ENCODE measurements at places on chromosomes 7 and 10.
A peak's percentile ranks its signal among the peaks of the same experiment; 100 is the strongest.

DNA sequence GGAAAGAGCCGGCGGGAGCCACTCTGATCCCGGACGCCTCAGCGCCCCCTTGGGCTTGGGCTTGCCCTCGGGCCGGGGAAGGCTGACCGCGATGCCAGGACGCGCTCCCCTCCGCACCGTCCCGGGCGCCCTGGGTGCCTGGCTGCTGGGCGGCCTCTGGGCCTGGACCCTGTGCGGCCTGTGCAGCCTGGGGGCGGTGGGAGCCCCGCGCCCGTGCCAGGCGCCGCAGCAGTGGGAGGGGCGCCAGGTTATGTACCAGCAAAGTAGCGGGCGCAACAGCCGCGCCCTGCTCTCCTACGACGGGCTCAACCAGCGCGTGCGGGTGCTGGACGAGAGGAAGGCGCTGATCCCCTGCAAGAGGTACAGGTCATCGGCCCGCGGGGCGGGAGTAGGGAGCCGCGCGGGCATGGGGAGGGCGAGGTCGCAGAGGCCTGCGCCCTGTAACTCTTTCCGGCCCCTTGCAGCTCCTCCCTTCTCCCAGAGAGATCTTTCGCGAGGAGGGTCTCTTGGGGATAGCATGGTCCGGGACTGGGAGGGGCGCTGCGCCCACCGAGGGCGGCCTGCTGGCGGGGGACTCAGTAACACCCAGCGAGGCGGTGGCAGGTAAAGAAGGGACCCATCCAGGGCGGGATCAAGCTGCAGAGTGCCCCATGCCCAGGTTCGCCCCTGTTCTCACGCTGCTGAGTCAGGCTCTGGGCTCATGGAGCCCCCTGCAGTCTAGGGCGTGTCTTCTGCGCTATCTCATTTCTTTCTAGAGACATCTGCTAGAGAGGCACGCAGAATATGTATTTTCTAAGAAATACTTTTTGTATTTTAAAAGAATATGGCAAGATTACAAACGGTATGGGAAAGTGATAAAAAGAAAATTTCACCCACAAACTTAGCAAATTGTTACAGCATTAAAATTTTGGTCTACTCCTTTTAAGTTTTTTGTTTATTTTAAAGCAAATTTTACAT, 687 bp downstream of the EPDR1 start:
- DNase-seq, result no peak

DNA sequence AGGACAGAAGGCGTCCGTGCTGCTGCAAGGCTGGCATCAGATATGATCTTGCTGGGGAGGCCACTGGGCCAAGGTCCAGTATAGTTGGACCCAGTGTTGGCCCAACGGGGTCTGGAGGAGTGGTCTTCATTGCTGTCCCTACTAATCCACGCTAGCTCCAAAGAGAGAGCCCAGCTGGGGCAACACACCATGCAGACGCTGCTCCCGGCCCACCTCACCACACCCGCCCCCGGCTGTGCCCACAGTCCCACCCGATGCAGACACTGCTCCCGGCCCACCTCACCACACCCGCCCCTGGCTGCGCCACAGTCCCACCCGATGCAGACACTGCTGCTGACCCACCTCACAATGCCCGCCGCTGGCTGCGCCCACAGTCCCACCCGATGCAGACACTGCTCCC, 121.5 kb downstream of the VIPR2 start:
- DNase-seq, result no peak

DNA sequence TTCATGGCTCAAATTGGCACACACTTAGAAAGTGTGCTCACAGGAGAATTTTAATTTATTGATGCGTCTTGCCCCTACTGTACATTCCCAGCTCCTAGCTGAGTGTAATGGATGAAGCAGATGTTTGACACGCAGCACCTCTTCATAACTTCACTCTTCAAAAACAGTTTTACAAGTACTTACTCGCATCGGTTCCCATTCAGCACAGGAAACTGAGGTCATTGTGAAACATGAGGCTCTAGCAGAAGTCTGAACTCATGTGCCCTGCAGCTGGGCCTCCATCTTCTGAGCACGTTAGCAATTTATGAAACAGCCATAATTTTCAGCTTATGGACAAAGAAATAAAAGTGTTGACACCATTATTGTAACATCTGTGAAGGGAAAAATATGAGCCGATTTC, 558.9 kb upstream of the MGMT start:
- DNase-seq, result no peak

DNA sequence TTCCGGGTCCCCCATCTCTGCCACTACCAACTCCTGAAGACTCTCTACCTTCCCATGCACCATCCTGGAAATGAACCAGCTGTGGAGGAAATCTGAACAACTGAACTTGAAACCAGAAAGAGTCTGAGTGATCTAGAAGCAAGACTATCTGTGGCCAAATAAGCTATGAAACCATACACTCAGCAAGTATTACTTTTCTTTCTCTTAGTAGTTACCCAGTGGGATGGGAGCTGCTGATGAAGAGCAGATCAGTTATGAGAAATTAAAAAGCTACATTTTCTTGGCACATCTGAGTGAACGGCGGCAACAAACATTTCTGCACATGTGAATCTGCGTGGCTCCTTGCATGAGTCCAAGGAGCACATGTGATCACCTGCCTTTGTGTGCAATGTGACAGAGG, 31.6 kb upstream of the AGK start:
- DNase-seq, result no peak

DNA sequence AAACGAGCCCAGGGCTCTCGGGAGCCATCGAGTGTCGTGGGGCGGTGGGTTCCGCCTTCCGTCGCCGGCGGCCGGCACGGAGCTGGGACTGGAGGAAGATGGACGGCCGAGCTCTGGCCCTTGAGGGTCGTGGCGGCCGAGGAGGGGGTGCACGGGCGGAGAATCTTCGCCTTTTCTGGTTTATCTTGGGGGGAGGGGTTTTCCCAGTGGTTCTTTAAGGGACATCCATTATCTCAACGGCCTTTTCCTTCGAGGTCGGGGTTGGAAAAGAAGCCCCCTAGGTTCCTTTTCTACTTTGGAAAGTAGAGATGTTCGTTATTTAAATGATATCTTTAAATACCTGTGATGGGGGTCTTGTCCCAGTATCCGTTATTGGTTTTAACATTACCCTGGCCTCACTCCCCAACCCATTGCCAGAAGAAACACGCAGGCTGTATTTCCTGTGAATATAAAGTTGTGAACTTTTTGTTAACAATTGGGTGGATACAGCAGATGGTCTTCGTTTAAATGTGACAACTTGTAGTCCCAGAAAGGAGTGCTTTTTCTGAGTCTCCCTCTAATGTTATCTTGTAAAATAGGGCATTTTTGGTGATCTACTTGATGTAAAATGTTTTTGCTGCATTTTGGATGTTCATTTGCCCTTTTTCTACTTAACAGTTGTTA, 765 bp downstream of the CCAR1 start:
- peak; percentile 6 for DNase-seq

DNA sequence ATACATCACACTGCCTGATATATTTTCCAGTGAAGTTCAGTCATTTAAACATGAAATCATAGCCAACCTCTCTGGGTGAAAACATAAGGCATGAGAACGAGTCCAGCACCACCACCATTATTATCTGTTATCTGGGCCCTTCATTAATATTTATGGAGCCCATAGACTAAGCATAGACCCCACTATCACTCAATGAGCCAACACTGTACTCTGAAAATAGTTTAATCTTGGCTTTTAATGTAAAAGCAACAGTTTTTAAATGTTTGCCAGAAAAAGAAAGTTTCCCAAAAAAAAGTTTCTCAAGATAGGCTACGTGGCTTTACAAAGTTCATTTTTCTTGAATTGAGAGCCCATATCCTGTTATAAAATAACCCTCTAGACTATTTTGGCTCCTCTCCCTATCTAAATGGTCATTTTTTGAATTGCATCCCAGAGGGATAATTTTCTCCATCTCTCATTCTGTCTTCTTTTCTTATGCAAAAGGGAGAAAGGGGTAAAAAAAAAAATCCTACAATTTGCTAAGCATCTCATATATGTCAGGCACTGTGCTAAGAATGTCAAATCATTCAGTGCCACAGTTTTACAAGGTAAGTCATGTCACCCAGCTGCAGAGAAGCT, 66.1 kb downstream of the FZD1 start:
- no peak for DNase-seq

DNA sequence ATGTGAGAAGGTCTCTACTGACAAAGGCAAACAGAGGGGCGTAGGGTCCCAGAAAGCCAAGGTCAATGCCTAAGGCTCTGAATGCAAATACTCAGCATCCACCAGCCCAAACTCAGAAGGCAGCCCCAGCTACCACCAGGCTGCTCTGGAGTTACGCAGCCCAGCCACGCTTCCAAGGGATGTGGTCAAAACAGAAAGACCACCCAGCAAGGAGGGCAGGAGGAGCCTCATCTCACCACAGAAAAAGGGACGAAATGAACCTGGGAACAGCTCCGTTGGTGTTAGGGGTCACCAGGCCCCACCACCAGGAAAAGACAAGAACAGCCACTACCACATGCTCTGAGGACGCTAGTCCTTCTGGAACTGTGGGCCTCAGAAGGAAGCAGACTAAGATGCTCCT, 65.1 kb downstream of the CTBP2 start:
- DNase-seq, result no peak

GRCh38 chr7:96903906-96904305, 101.4 kb upstream of the DLX6 start:
- DNase-seq, result no peak

DNA sequence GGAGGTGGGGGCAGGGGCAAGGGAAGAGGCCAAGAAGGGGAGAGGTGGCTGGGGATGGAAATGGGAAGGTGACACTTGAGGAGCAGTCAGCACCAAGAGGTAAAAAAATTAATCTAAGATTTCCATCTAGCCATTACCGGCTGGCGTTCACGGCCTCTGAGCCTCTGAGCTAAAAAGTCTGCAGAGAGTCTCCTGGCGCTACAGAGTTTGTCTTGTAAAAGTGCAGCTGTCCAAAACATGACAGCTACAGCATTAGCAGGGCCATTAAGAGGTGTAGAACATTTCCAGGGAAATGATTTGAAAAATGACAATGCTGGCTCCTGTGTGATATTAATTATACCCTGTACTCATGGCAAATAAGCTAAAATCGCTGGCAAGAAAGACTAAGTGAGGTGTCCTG, 167.6 kb downstream of the LRMDA start:
- DNase-seq, result no peak

DNA sequence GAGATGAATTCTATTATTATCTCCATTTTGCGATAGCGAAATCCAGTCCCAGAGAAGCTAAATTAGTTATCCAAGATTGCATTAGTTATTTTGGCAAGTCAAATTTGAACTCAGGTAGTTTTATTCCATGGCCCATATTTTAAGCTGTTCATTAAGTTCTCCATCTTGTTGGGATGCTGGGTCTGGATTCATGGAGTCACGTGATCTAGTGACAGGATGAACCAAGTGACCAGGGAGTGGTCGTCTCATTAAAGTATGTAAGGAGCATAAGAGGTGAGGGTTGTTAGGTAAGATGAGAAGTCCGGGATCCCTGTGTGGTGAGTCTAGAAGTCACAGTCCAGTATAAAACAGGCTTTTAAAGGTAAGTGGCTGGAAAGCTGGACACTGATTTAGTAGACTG, 740.5 kb downstream of the PCDH15 start:
- no peak for DNase-seq

DNA sequence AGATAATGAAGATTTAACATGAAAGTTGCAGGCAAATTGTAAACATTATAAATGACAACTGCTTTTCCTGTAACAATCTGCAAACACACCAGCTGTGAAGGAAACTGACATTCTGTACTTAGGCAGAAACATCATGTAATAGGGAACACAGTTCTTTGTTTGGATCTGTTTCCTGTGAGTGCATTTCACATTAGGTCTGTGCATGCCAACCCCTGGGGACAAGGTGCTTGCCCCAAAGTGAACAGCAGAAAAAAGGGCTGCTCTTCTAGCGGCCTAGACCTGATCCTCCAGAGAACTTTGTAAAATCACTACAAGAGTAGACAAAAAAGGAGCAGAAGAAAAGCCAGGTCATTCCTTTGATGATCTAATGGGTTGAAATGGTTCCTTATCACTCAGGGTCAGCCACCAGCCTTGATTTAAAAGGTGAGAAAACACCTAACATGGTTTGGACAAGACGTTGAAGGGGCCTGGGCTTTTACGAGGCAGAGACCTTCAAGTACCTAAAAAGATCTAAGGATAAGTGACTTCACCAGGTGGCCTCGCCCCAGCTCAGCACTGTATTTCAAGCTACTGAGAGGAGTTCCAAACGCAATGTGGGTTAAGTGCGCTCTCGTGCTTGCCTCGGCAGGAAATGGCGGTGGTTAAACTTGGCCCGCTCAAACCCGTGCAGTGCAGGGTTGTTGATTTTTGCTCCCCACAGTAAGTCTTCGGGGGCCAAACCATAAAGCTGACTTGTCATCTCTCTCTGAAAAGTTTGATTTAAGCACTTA, 249.7 kb downstream of the CREB5 start:
- no peak for DNase-seq

- DNase-seq, result no peak
Measured at GRCh38 chr10:120971671-120972070, 120.5 kb downstream of the WDR11 start.

GRCh38 chr10:9198611-9199010, 1144.1 kb downstream of the GATA3 start:
- DNase-seq, result peak; percentile 69

DNA sequence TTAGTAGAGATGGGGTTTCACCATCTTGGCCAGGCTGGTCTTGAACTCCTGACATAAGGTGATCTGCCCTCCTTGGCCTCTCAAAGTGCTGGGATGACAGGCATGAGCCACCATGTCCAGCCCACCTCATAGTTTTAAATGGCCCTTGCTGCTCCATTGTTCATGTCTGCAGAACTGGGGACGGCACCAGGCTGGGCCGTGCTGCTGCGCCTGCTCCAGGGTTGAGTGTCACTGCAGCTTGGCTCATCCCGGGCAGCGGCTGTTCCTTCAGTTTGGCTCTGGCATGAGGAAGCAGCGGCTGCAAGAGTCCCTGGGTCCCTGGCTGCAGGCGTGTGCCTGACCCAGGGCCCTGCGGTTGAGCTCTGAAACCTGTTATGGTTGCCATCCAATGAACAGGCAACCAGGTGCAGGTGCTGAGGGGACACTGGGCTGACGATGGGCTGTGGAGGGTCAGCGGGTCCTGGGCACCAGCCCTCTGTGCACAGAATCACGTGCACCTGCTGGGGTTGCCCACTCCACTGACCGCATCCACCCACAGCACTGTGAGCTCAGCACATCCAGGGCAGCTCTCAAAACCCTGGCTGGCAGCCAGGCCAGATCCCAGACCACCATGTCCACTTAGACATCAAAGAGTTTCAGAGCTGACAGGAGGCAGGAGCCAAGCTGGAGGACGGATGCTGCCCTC, 70.2 kb upstream of the PPP2R2D start:
- DNase-seq, result no peak

DNA sequence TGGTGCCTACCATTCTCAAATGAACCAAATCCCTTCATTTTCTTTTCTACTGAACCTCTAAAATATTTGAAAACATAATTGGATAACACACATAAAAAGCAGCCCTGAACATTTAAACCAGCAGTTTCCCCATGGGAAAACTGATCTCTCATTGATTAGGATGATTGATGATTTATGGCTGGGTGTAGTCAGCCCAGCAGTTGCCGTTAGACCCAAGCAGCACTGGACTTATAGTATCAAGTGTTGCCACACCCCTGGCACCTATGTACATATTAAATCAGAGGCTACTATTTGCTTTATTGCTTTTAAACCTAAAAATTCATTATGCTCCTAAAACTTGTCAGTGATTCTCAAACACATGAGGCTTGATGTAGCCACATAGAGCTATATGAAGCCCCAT, 20.2 kb upstream of the SLC25A13 start:
- no peak for DNase-seq

GRCh38 chr10:4257939-4258465, 473.0 kb upstream of the KLF6 start:
- no peak for DNase-seq

Measured in EL (cell line).